Effector memory CD4-positive, alpha-beta T cell (primary cell): ENCODE measurements at places on chromosomes 6 and 20.

- no peaks in the 10 kb centered on the region for H3K27me3 ChIP-seq
- no peaks in the 10 kb centered on the region for H3K36me3 ChIP-seq
- H3K4me1 ChIP-seq, result no peaks in the 10 kb centered on the region
- no peak for DNase-seq
- H3K27ac ChIP-seq, result no peak overlapping the region
Observed at GRCh38 chr6:42735976-42736375, 9.9 kb downstream of the TBCC start.

DNA sequence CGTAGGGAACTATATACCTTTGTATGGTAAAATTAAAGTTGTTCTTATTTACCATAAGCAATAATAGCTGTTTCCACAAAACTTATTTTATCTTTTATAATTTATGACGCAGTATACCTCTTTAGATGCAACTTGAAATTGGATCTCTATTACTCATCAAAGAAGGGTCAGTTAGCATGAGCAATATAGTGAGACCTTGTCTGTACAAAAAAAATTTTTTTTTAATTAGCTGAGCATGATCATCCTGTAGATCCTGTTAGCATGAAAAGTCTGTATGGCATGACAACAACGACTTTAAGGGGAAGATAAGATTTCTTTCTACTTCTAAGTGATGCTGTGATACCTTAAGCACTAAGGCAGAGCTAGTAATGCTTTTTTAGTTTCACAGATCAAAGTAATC, 5.9 kb downstream of the ALDH5A1 start:
- H3K4me1 ChIP-seq, result no peaks in the 10 kb centered on the region
- H3K27ac ChIP-seq, result no peak overlapping the region
- DNase-seq, result no peak
- no peak overlapping the region for H3K4me3 ChIP-seq
- peaks cover 6% of the 10 kb centered on the region for H3K36me3 ChIP-seq

GRCh38 chr6:35426074-35426473, 26.1 kb upstream of the FANCE start:
- H3K4me3 ChIP-seq, result no peak overlapping the region
- H3K4me1 ChIP-seq, result no peaks in the 10 kb centered on the region
- DNase-seq, result no peak
- no peak overlapping the region for H3K27ac ChIP-seq
- no peaks in the 10 kb centered on the region for H3K27me3 ChIP-seq

- no peak for DNase-seq
- H3K4me3 ChIP-seq, result no peak overlapping the region
- H3K27ac ChIP-seq, result no peak overlapping the region
Observed at GRCh38 chr6:88982720-88983119, 19.3 kb upstream of the RNGTT start.

GRCh38 chr6:96286503-96286902, 235.1 kb upstream of the UFL1 start:
- no peaks in the 10 kb centered on the region for H3K4me1 ChIP-seq
- no peak for DNase-seq
- H3K36me3 ChIP-seq, result no peaks in the 10 kb centered on the region

DNA sequence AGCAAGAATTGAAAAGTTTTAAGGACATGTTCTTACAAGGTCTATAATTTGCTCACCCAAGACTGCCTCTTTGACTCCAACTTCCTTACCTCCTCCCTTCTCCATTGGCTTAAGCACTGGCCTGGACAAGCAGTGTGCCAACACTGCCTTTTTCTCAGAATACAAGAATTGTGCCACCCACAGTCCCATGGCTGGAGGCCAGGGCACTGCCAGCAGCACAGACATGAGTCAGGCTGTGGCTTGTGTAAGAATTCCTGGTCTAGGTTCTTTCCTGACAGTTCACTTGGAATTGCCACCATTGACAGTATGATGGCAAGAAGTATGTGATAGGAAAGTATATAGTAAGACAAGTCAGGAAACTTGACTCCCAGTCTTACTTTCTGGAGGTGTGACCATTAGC, 202.7 kb upstream of the MARCKS start:
- DNase-seq, result no peak
- H3K36me3 ChIP-seq, result no peaks in the 10 kb centered on the region
- no peak overlapping the region for H3K4me3 ChIP-seq
- H3K4me1 ChIP-seq, result no peaks in the 10 kb centered on the region
- no peak overlapping the region for H3K27ac ChIP-seq
